ENCODE measurements at places on chromosomes 16 and 17.

GRCh38 chr16:80670170-80670865 lies 129.5 kb downstream of the DYNLRB2 start:
- no peak for DNase-seq

- DNase-seq = no peak
Observed at GRCh38 chr16:1102333-1102700, 6.3 kb upstream of the C1QTNF8 start.

DNA sequence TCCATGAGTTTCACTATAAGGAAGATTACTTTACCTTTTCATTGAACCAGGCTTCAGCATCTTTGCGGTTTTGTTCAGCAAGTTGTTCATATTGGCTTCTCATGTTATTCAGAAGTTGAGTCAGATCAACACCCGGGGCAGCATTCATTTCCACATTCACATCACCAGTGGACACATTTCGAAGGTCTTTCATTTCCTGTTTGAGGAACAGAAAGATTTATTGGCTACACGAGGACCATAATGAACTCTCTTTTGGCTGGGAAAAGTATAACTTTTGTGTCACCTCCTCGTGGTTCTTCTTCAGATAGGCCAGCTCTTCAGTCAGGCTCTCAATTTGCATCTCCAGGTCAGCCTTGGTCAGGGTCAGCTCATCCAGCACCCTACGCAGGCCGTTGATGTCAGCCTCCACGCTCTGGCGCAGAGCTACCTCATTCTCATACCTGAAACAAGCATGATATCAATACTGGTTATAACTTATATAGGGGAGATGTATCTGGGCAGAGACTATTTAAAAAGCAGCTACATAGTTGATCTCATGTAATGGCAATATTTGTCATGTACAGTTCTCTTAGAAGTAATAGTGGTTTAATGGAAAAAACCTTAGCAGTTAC lies 2.1 kb downstream of the KRT10 start:
- no peak for DNase-seq

DNA sequence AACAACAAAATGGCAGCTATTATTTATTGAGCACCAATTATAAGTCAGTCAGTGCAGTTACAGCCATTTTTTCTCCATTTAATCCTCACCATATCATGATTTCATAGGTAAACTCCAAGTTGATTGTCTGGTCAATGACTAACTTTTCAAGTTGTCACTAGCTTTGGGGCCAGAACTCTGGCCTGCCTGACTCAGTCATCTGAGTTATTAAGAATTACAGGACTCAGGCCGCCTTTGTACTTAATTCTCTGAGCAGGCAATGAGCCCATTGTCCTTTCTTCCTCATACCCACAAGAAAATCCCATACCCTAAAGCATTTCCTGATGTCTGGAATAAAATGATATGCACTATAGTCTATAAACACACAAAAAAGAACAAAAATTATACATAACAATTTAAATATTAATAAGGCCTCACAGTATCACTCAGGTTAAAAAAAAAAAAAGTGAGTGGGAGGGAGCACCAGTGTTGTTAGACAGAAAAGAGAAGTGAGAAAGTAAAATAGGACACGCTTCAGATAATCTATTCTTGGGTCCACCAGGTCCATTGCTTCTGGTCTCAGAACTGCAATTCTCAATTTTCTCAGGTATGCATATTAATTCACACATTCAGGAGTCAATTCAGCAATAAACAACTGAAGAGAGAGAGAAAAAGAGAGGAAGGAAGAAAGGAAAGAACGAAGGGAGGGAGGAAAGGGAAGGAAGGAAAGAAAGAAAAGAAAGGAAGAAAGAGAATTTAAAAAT lies 70.2 kb downstream of the SPAG9 start:
- no peak for DNase-seq

- DNase-seq = no peak
Observed at GRCh38 chr16:56401482-56401881, 23.9 kb downstream of the AMFR start.

DNA sequence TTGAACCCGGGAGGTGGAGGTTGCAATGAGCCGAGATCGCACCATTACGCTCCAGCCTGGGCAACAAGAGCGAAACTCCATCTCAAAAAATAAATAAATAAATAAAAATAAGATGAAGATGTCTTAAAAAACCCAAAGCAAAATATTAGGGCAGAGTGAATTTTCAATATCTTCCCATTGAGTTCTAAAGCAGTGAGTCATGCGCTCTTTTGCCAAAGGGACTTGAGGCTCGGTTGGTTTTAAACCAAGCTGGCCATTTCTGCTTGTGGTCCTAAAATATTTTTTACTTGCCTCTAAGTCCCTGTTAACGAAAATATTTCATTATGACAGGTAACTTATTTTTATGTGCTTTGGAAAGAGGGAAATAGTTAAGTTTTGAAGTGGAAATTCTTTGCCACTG lies 4.7 kb downstream of the PAFAH1B1 start:
- DNase-seq = no peak

DNA sequence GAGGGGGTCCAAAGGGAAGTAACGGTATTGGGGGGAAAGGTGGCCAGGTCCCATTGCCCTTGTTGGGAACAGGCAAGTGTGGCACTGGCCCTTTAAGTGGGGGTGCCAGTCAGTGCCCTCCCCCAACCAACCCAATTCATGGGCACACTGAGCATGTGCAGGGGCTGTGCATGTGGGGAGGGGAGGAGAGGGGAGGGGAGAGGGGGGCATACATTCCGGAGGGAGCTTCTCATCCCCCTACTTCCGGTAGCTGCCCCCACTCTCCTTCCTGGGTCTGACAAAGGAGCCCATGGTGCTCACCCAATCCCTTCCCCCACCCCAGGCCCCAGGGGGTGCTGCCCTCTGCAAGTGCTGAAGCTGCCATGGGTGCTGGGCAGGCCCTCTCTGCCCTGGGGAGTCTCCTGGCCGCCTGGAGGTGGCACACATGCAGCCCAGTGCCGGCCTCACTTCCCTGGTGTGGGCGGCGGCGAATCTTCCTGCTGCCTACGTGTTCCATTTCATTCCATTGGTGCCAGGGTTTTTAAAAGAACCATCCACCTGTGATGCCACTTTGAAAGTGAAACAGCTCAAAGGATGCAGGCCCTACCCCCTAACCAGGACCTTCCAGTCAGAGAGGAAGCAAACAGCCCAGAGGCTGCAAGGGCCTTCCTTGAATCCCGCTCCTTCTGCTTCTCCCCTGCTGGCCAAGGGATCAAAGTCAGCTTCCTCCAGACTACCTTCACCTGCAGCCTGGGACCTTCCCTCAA lies 11.0 kb downstream of the HEXIM2 start:
- DNase-seq = peak; percentile 53

DNA sequence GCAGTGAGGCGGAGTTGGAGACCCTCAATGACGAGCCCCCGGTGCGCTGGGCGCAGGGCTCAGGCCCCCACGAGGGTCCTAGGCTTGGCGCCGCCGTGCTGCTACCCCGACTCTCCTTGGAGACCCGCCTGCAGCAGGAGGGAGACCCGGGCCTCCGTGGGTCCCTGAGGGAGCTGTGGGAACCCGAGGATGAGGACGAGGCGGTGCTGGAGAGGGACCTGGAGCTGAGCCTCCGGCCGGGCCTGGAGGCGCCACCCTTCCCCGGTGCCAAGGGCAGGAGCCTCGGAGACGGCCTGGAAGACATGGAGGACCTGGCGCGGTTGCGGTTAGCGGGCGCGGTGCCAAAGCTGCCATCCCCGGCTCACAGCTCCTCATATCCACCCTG lies 2.3 kb downstream of the MYO15B start:
- DNase-seq = no peak

DNA sequence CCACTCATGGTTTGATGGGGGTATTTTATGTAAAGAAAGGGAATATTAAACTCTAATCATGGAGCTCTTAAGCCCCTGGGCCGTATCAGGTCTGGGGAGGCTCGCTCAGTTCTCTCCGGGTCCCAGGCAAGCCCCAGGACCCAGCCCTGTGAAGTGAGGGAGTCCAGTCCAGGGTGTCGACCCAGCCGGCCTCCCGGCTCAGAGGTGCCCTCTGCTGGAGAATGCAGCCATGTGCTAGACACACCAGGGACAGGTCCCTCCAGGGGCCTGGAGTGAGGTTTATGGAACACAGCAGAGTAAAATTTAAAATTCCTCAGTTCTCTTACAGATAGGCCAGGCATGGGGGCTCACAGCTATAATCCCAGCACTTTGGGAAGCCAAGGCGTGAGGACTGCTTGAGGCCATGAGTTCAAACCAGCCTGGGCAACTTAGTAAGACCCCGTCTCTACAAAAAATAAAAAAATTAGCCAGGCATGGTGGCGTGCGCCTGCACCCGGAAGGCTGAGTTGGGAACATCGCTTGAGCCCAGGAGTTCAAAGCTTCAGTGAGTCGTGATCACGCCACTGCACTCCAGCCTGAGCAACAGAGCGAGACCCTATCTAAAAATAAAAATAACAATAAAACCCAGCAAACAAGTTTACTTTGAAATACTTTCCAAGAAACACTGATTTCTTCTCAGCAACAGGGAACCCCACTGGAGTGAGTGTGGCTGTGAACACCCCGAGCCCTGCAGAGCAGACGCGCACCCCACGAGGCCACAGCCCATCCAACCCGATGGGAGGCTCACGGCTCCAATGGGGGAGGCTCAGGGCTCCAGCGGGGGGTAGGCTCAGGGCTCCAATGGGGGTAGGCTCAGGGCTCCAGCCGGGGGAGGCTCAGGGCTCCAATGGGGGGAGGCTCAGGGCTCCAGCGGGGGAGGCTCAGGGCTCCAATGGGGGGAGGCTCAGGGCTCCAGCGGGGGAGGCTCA lies 72.2 kb downstream of the ZNF778 start:
- peak; percentile 73 for DNase-seq

DNA sequence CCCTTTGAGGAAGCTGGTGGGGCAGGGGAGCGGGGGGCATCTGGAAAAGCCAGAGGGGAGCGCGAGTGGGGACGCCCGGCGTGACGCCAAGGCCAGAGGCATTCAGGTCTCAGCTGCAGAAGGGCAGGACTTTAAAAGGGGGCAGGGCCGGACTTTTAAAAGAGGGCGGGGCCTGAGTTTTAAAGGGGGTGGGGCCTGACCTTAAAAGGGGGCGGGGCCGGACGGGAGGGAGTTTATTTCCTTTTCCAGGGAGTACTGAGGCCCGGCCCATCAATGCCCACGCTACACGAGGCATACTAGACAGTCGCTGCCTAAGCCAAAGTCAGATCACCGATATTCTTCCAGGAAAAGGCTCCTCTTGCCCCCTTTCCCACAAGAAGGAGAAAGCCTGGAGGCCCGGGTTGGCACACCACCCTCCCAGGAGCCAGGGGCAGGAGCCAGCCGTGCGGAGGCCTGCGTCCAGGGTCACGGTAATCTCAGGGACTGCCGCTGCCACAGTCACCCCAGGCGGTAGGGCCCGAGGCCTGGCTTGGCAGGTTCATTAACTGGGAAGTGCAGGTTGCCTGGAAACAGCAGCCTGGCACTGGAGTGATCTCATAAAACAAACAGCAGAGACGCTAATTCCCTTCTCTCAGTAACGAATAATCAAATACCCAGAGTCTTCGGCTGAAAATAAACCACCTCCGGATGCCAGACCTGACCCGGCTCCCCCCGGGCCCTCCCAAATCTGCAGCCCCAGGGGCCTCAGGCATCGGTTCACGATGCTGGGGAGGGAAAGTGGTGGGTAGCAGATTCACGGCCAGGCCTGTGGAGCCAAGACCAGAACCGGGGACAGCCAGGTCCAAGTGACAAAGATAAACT lies 90.7 kb downstream of the TIMM22 start:
- DNase-seq = no peak

DNA sequence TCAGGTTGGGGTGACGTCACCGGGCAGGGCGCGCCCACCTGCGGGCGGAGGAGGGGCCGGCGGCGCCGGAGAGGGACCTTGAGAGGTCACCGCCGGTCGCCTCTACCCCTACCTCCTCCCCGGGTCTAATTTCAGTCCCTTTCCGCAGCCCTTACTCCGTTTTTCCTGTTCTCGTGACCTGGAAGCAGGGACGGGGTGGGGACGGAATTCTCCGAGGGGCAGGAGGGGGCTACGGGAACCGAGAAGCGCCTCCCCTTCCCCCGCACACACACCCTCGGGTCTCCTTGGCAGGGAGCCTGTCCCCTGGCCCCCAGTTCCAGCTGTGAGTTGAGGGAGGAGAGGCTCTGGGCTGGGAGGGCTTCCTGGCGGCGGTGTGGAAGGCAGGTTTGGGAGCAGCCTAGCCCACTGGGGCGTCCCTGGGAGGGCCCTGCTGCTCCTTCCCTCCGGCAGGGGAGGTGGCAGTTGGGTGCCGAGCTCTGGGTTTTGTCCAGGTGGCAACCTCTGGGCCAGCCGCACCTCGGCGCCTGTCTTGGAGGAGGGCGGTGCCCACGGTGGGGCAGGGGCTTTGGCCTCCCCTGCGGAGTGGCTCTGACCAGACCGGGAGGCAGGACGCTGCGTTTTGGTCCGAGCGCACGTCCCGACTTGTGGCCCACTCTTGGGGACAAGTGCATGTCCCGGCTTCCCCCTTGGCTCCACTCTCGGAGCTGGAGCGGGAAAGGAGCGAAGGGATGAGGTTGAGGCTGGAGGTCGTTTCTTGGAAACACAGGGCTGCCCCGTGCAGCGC lies 773 bp downstream of the SYNGR3 start:
- peak; percentile 55 for DNase-seq

- no peak for DNase-seq
Observed at GRCh38 chr17:30600830-30601494, 123.8 kb downstream of the GOSR1 start.

GRCh38 chr16:11248133-11248532 lies 7.9 kb downstream of the SOCS1 start:
- DNase-seq = no peak

DNA sequence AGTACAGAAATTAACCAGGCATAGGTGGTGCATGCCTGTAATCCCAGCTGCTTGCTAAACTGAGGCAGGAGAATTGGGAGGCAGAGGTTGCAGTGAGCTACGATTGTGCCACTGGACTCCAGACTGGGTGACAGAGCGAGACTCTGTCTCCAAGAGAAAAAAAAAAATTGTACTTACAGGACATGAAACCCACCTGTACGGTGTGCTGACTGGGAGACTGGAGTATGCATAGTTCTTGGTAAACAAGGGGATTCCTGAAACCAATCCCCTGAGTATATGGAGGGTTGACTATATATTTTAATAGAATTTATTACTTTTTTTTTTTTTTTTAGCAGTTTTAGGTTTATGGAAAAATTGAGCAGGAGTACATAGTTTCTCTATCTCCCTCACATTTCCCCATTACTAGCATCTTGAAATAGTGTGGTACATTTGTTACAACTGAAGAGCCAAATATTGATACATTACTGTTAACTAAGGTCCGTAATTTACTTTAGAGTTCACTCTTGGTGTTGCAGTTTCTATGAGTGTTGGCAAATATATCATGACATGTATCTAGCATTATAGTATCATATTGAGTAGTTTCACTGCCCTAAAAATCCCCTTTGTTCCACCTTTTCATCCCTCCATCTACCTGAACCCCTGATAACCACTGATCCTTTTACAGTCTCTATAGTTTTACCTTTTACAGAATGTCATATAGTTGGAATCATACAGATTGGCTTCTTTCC lies 19.3 kb downstream of the TENT4B start:
- no peak for DNase-seq

GRCh38 chr17:49548051-49548505 lies 27.6 kb upstream of the NXPH3 start:
- DNase-seq = no peak

DNA sequence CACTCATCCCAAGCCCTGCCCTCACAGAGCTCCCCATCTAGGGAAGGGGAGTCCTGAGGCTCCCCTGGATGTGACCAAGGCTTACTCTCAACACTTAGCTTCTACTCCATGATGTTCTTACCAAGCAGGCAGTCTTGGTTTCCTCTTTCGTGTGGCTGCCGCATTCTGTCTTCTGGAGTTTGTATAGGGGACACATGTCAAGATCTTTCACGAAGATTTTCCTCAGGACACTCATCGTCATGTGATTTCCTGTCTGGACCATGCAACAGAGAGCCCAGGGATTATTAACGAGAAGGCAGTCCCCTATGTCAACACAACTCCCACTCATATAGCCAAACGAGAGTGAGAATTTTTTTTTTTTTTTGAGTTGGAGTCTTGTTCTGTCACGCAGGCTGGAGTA lies 10.4 kb downstream of the PRSS54 start:
- no peak for DNase-seq
